ENCODE measurements at places on chromosomes 7 and 10. TPM values are rescaled to one million over a fixed set of nuclear protein-coding genes. Genes with fewer than 3 reads are reported as not detected.
A peak's percentile ranks its signal among the peaks of the same experiment; 100 is the strongest.

GIMAP6 gene
- 21.2 TPM for total RNA-seq

GRCh38 chr10:27743012-27743876 is 2.4 kb downstream of the MKX start:
- DNase-seq: peak; percentile 52

DNA sequence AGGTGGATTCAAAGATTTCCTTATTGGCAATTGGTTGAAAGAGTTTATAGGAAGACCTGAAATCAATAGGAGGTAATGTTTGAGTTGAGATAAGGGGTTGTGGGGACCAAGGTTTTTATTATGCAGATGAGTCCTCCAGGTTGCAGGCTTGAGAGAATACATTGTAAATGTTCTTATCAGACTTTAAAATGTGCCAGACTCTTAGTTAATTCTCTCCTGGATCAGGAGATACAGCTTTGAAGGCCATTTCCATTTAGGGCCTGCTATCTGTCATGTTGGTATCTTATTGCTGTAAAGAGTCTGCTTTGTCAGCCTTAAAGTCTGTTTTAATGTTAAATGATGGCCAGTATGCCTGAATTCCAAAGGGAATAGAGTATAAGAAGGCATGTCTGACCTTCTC is 61.8 kb upstream of the CALCR start:
- no peak for DNase-seq

DNA sequence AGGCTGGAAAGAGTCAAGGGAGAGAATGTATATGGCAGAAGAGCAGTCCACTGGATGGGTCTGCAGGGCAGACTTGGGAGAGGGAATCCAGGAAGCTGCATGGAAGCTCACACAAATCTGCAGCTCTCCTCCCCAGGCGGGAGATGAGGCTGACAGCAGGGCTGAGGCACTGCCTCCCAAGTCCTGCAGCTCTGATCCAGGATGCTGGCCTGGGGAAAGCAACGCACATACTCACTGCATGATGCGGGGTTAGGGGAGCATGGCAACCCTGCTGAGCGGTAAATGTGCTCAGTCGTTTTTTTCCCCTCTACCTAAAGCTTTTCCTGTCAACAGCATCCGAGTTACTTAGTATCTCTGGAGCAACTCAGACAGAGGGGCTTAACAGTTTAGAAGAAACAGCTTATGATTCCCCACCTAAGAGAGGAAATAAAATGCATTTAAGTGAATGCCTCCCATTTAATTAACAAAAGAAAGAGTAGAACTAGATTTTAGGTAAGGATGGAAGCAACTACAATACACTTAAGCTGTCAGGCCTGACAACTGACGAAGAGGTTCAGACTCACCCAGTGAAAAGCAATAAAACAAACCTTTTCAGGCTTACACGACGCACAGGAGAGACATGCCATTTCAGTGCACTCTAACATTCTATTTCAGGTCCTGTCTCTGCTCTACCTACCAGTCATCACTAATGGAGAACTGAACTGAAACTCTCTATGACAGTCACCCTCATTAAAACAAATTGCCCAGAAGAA is 37.0 kb downstream of the CHCHD3 start:
- DNase-seq: no peak

- DNase-seq: no peak
These were observed 43.8 kb downstream of the DPCD start for GRCh38 chr10:101631821-101632475.
